ENCODE measurements at places on chromosomes 2 and 18. TPM values are rescaled to one million over a fixed set of nuclear protein-coding genes. Genes with fewer than 3 reads are reported as not detected.

PSMD1 gene
- 21.5 TPM for polyA plus RNA-seq

MYCN gene
- polyA plus RNA-seq: not detected

RIT2 gene
- polyA plus RNA-seq: not detected

TAF4B gene
- polyA plus RNA-seq: 12.7 TPM

PLB1 gene
- 0.51 TPM for polyA plus RNA-seq

GPR75 gene
- 5.9 TPM for polyA plus RNA-seq

OBSL1 gene
- polyA plus RNA-seq: 0.12 TPM

RAB27B gene
- 0.04 TPM for polyA plus RNA-seq

MYL12B gene
- 94.0 TPM for polyA plus RNA-seq

LRRC30 gene
- polyA plus RNA-seq: not detected

SLC40A1 gene
- 0.20 TPM for polyA plus RNA-seq

ARHGEF4 gene
- not detected for polyA plus RNA-seq

HS6ST1 gene
- polyA plus RNA-seq: 6.9 TPM

CSRNP3 gene
- polyA plus RNA-seq: not detected

GPAT2 gene
- 11.7 TPM for polyA plus RNA-seq

RAD51AP2 gene
- polyA plus RNA-seq: not detected

APCDD1 gene
- 0.79 TPM for polyA plus RNA-seq

DES gene
- not detected for polyA plus RNA-seq

IL37 gene
- not detected for polyA plus RNA-seq

OSR1 gene
- not detected for polyA plus RNA-seq

PJVK gene
- polyA plus RNA-seq: 2.3 TPM

GPR35 gene
- 14.0 TPM for polyA plus RNA-seq

TCF7L1 gene
- polyA plus RNA-seq: 0.46 TPM

CROCC2 gene
- not detected for polyA plus RNA-seq

VIT gene
- not detected for polyA plus RNA-seq

NTSR2 gene
- not detected for polyA plus RNA-seq

TTN gene
- 1.0 TPM for polyA plus RNA-seq

KLF7 gene
- polyA plus RNA-seq: 46.2 TPM

CTNNA2 gene
- polyA plus RNA-seq: not detected

CGREF1 gene
- polyA plus RNA-seq: not detected

TBC1D8 gene
- 1.0 TPM for polyA plus RNA-seq

HES6 gene
- 6.5 TPM for polyA plus RNA-seq

KCNF1 gene
- polyA plus RNA-seq: not detected

BAZ2B gene
- 8.6 TPM for polyA plus RNA-seq

CPS1 gene
- polyA plus RNA-seq: 0.07 TPM

ALK gene
- not detected for polyA plus RNA-seq
